ENCODE measurements at places on chromosomes 16 and 17.

GRCh38 chr16:64133366-64133765 is 988.5 kb downstream of the CDH11 start:
- DNase-seq, result no peak

GRCh38 chr17:2688351-2689342 is 22.9 kb downstream of the CLUH start:
- DNase-seq, result no peak

GRCh38 chr17:69857412-69857835 is 217.6 kb upstream of the KCNJ16 start:
- DNase-seq, result peak; percentile 22

- DNase-seq, result no peak
Measured at GRCh38 chr17:32854207-32854606, 22.7 kb downstream of the MYO1D start.

DNA sequence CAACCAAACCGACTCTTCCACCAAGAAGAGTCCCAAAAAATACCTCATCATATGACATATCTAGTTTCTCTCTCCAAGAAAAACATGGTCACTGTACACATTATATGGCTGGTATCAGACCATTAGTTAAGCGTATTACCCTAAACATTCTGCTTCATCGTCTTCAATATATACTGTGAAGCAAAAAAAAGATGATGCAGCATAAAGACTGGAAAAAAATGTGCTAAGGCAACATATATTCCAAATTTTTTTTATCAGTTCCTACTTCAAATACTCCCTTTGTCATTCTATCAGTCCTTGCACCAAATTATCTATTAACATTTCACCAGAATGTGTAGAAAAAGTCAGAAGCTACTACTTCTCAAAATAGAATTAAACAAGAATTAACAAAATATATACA is 42.9 kb downstream of the STX8 start:
- DNase-seq, result no peak

DNA sequence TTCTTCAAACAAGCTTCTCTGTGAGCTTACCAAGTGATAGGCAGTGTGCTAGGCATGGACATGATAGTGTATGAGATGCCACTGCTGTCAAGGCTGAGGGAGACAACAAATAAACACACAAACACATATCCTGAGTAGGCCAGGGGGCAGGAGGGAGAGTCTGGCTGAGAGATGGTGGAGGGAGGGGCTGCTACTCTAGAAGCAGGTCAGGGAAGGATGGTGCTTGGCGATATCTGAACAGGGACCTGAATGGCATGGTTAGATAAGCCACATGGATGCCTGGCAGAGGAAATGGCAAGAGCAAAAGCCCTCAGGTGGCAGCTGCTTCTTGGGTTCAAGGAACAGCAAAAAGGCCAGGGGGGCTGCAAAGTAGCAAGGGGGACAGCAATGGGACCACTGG is 8.6 kb upstream of the CHST6 start:
- no peak for DNase-seq

- DNase-seq, result no peak
Measured at GRCh38 chr17:27824176-27824715, 23.9 kb upstream of the NOS2 start.

GRCh38 chr17:55259684-55260111 is 5.1 kb upstream of the HLF start:
- DNase-seq, result no peak

DNA sequence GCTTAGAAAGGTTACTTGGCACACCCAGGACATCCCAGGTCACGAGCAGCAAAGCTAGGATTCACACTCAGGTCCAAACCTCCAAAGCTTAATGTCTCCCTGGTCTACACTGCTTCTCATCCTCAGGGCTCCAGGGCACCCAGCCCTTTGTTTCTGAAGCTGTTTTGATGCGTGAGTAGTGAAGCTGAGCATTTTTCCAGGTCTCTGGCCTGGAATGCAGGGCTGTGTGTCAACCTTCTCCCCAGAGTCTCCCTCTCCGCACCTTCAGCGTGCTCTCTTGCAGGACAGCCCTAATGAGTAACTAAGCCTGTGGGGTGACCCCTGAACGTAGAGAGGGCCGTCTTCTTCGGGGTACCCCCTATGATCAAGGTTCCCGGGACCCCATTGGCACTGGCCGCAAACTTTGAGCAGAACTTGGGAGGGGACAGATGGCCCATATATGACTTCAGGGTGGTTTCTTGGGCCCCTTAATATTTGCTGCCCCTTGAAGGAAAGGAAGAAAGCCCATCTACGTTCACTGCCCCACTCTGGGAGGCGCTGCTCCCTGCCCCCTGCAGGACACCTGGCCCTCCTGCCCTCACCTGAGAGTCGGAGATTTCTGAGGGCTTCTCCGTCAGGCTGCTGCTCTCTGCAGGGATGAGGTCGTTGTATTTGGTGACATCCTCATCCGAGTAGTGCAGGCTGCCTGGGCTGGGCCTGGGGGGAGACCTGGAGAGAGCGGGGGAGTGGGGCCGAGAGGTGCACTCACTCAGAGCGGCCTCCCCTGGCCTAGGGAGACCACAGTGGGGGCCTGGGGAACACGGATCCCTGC is 36.4 kb upstream of the CDC42EP4 start:
- no peak for DNase-seq

DNA sequence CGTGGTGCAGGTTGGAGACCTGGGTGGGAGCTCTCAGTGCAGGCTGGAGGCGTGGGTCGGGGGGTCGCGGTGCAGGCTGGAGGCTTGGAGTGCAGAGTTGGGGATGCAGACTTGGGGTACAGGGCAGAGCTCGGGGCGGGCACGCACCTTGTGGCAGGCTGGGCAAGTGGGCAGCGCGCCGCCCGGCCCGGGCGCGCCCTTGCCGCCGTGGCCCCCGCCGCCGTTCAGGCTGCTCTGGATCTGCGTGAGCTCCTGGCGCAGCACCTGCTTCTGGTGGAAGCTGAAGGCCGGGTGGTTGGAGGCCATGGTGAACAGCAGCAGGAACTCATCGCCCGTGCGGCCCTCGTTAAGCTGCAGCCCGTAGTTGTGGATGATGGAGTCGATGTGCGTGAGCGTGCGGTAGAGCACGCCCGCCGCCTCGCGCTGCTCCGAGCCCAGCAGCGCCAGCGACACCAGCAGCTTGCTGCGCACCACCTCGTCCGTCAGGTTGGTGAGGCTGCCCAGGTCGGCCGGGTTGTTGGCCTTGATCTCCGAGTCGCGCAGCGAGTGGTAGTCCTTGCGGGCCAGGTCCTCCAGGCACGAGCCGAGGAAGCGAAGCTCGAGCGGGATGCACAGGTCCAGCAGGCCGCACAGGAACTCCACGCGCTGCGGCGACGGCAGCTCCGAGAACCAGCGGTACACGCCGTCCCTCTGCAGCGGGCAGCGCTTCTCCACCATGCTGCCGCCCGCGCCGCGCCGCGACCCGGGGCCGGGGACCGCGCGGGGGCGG is 1.1 kb downstream of the ZCCHC14 start:
- DNase-seq, result no peak

DNA sequence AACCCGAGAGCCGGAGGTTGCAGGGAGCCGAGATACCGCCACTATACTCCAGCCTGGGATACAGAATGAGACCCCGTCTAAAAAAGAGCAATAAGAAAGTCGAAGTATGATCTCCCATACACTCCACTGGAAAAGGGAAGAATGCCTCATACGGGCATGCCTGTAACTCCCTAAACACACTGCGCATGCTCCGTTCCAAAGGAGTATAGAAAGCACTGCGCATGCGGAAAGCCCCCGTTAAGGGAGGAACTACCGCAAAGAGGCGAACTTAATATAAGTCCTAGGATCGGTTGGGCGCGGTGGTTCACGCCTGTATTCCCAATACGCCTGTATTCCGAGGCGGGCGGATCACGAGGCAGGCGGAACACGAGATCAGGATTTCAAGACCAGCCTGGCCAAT is 313.1 kb upstream of the ERCC4 start:
- no peak for DNase-seq

DNA sequence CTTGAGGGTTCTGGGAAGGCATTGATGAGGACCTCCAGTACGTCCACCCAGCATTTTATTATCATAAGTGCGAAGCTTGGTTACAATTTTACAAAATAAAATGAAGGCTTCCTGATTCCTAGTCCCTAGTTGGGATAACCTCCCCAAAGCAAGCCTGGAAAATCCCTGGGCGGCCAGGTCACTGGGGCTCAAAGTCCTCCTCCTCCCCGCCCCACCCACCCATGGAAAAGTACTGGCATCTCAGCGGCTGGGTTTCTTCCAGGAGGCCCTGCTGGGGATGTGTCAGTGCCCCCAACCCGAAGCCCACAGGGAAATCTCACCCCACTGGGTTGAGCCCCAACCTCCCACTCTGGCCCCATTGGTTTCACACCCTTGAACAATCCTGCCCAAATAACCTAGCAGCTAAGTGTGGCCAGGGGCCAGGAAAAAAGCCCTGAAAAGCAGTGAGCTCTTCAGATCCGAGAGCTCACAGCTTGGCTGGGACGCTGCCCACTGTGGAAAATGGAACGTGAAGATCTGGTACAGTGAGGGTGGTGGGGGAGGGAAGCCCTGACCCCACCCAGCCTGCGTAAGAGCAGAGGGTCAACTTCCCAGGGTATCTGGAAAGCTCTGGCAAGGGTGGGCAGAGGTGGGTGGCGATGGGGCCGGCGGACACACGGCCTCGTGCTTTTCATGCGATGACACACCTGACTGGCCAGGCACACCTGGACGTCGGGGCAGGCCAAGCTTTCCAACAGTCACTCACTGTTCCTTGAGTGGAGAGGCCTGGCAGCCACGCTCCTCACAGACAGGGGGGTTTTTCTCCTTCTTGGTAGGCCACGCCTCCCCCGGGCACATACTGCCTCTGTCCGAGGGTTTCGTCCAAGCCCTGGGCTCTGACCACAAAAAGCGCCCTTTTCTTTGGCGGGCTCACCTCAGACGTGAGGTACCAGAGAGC is 324.5 kb downstream of the SOX9 start:
- no peak for DNase-seq

DNA sequence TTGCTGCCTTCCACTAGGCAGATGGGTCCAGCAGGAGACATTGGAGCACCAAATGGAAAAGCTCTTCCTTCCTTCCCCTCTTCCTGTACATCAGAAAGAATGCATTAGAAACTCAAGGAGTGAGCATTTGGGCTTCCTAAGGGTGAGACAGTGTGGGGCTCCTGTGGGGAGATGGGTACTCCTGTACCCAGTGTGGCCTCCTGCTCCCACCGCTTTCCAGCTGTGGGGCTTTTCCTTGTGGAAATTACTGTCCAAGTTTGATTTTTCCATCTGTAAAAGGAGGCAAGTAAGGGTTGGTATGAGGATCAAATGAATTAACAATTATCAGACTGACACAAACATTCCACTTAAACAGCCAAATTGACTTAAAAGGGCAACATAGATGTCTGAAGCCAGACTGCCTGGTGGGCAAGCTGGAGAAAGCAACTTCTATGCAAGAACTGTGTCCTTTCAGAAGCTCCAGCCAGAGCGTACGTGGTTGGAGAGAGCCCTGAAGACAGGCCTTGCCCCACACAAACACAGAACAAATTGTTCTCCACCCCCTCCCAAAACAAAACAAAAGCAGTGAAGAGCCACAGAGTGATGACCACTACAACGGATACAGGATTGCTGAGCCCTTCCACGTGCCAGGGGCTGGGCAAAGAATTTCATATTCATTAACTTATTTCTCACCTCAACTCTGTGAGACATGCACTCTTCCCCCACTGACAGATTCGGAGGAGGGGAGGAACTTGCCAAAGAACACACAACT is 23.1 kb upstream of the ALDH3A1 start:
- DNase-seq, result no peak

- no peak for DNase-seq
Measured at GRCh38 chr17:45186801-45187354, 25.2 kb downstream of the HEXIM2 start.

DNA sequence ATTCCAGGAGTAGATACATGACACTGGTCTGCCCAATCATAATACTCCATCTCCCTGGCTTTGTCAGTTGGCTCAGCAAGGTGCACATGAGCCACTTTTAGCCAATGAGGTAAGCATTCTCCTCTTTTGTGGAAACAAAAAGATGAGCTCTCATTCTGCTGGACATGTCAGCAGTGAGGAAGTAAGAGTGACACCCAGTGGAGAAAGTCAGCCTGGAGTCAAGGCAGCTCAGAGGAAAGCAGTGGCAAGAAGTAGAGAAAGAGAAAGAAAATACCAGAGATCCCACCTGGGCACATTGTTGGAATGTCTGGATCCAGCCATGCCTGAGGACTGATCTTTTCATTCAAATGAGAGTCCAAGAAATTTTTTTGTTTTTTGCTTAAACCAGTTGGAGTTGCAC is 496.9 kb upstream of the C16orf82 start:
- DNase-seq, result no peak

- no peak for DNase-seq
Measured at GRCh38 chr16:72444696-72445095, 272.7 kb upstream of the PMFBP1 start.

DNA sequence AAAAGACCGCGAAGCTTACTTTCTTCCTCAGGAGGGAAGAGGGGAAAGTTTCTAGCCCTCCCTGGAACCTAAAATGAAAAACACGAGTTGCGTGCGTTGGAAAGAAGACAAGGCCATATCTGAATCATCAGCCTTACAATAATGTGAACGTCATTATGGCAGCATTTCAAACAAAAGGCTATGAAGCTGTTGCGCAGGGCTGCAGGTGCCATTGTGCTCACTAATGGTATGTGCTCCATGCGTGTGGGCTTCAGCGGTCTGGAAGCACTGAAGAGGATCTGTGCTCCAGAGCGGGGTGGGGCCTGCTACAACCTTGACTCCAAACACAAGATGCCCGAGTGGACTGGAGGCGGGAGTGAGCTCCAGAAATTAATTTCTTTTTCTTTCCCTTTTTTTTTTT is 12.1 kb upstream of the CYB5B start:
- no peak for DNase-seq

DNA sequence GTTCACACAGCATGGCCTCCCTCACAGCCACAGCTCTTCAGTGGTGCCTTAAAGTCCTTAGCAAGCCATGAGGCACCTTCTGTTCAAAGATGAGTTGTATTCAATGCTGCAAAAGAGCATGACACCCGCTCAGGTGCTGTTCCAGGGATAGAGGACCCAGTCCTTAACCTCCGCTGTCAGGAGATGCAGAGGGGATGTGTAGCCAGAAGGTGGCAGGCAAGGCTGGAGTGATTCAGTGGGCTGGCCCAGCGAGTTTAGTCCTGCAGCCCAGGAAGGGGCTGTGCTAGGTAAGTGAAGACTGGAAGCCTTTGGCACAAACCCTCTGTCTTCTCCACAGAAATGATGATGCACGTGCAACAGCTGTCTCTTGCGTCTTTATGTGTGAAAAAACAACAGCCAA is 25.0 kb upstream of the ADAM11 start:
- DNase-seq, result no peak

DNA sequence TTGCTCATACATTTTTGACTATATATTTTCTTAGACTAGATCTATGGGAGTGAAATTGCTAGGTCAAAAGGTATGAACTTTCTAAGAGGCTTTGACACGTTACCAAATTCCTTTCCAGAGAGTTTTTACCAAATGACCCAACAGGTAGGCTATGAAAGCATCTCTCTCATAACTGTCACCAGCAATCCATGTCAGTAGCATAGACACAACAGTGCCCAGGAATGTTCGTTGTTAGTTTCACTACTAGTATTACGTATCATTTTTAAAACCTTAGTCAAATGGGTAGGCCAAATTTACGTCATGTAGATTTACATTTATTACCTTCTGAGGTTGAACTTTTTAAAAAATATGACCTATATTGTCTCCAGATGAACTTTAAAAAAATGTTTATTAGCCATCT is 66.8 kb downstream of the MARCHF10 start:
- no peak for DNase-seq

GRCh38 chr17:72943826-72944689 is 148.4 kb downstream of the SLC39A11 start:
- no peak for DNase-seq

GRCh38 chr17:41131979-41132378 is 8.0 kb upstream of the KRTAP4-12 start:
- DNase-seq, result peak; percentile 67
